ENCODE measurements at places on chromosomes 13 and 19.

- DNase-seq, result no peak
Measured at GRCh38 chr19:2646866-2647535, 55.5 kb downstream of the GNG7 start.

DNA sequence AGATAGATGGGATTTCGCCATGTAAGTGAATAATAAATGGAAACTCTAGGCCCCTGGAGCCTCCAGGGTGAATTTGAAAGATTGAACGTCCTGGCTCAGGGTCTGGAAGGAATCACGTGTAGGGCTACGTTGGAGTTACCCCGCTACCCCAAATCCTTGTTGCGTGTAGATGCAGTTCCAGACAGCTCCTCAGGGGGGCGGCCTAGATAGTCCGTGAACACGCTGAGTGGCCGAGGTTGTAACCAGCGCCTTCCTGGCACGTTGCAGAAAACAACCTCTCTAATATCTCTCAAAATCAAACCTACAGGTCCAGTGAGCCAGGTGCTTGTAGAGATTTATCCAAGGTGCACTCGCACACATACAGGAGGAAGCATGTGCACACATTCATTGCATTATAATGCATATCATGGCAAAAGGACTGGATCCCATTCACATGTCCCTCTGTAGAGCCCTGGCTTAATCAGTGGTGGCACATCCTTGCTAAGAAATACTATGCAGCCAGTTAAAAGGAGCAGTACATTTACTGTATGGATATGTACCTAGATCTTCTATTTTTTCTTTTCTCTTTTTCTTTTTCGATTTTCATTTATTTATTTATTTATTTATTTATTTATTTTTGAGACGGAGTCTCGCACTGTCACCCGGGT lies 2.5 kb upstream of the KEAP1 start:
- DNase-seq, result peak; percentile 81

DNA sequence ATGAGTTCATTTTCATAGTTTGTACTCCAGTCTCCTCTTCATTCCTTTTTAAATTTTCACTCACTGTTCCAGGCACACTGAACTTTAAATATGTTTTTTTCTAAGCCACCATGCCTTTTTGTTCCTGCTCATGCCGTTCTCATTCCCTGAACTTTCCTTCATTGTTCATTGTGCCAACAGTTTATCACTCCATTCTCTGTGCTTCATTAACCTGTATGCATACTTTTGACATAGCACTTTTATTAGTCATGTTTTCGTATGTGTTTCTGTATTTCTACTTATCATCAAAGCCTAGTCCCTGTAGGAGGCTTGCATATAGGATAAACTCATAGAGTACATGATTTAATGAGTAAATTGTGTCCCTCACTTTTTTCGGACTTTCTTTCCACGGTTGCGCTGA lies 65.3 kb downstream of the PCDH20 start:
- no peak for DNase-seq

DNA sequence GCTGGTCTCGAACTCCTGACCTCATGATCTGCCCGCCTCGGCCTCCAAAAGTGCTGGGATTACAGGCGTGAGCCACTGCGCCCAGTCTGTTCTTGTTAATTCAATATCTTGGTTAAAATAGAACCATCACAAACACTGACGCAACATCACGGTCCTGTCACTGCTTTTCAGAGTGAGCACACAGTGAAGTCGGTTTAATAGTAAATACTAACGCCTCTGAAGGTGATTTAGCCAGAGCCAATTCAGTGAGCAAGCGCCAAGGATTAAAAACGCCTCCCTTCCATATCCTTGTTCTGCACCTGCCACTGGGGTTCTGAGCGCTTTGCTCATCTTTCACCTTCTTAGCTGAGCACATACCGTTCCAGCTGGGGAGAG lies 30.3 kb downstream of the LAMP1 start:
- DNase-seq, result no peak

GRCh38 chr13:97403893-97404750 lies 29.8 kb upstream of the RAP2A start:
- no peak for DNase-seq

GRCh38 chr13:109154546-109154945 lies 525.1 kb downstream of the MYO16 start:
- DNase-seq, result no peak

DNA sequence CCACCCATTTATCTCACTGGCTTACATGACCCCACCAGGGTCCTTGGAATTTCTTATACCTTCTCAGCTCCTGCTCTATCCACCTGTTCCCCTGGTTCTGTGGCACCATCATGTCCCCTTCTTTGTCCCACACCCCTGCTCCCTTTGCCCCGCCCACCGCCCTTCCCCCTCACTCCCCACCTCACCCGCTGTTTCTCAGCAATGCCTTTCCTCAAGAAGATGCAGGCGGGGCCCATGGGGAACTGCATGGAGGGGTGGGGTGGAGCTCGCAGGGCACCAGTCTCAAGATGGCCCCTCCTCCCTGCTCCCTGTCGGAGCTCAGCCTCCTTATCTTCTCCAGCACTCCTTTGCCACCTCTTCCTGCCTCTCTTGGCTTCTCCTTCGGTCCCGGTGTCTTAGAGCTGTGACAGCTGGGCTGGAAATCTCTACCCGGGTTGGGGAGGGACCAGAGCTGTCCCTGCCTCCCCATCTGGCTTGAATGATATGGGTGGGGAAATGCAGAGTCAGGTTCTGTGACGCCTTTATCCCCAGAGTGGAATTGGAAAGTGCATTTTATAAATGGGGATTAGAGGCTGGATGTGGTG lies at the start of gene CABP5:
CABP5 (minus strand) TSS at position 405 of the 584 bp plus-strand sequence; CDS start at position 248, 157 bp downstream.
- DNase-seq, result no peak

DNA sequence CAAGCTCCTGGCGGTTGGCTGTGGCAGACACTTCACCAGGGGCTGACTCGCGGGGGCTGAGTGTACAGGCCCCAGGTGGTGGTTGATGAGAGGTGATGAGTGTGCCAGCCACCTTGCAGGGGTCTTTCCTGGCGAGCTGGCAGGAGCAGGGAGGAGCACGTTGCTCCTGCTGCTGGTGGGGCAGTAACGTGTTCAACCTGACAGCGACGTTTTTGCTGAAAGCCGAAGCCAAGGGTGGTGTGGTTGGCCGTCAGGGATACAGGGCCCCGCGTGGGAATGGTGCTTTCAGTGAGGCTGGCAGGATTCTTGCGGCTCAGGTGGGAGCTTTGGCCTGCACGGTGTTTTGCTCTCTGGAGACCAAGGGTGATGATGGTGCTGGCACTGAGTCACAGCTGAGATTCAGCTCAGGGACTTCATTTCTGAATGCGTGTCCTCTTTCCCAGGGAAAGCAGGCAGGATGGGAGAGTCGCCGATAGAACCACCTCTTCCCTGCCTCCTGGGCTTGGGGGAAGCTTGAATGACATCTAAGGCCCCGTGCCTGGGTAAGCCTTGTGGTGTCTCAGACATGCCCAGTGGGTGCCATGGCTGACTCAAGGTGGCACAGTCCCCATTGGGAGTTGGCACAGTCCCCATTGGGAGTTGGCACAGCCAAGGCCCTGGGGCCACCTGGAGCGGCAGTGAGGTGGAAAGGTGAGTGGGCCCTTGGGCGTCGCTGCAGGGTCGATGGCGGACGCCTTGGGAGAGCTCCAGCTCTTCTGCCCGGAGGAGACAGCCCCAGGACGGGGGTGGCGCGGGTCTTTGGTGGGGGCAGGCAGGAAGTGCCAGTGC lies 8.8 kb downstream of the DAZAP1 start:
- DNase-seq, result no peak

DNA sequence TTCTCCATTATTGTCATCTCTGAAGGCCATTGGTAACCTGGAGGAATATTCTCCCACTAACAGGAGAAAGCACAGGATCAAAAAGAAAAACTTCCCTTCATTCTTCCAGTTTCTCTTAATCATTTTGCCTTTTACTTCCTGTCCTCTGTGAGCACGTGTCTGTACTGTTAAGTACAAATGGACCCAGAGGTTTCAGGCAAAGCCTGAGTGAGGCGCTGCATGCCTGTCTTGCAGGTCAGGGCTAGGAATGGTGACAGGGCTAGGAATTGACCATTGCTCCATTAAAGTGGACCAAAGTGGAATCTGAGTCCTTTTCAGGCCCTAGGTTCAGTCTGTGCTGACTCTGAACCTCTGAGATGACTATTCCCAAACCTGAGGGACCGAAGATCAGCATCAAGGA lies 326.7 kb downstream of the SHISA2 start:
- DNase-seq, result no peak

DNA sequence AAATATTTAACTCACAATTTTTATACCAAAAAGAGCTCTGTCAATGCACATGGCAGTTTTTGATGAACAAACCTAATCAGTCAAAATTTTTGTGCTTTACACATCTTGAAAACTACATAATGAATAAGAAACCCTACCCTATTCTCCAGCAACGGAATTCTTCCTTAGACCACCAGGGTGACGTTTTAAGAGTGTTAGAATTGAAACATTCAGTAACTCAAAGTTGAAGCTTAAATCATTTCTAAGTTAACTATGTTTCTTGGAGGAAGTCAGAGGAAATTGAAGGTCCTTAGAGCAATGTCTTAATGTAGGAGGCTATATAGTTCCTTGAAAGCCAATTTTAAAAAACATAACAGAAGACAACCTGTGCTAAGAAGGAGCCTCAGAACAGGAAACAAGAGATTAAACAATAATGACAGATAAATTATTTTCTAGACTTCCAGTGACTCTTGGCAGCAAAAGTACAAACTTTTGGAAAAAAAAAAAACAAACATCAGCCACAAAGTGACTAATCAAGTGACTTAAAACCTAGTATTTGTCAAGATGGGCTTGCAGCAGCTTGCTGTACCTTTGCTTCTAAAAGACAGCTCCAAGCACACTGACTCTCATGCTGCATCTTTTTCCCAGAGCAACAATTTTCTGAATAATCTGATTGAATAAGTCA lies 6.2 kb downstream of the SPRY2 start:
- no peak for DNase-seq

DNA sequence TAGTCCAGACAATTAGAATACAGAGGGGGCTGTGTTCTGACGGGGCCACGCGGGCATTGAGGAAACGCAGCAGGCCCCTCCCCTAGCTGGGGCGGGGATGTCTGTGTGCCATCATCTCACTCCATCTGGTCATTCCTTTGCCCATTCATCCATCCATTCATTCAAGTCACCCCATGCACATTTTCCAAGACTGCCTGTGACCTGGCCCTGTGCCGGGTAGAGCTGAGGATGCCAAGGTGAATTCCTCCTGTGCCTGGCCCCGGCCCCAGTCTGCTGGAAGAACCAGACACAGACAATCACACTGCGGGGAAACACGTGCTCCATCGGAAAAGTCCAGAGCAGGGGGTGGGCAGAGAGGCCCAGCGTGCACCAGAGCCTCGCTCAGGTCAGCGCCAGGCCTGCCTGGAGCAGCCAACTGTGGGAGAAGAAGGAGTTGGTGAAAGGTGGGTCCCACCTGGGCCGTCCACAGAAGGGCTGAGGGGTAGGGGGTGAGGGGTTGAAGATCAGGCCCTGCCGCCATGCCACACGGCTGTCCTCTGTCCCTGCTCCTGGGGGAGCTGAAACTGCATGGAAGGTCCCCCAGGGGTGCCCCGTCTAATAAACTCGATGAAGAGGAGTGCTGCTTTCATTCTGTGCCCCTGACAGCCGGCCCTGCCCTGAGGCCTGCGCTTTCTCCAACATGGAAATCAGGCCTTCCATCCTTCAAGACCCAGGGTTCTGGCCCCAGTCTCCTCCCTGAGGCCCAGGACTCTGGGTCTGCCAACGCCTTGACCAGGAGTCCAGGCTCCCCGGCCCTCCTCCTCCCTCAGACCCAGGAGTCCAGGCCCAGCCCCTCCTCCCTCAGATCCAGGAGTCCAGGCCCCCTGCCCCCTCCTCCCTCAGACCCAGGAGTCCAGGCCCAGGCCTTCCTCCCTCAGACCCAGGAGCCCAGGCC lies 1.6 kb upstream of the CACNG6 start:
- DNase-seq, result no peak

DNA sequence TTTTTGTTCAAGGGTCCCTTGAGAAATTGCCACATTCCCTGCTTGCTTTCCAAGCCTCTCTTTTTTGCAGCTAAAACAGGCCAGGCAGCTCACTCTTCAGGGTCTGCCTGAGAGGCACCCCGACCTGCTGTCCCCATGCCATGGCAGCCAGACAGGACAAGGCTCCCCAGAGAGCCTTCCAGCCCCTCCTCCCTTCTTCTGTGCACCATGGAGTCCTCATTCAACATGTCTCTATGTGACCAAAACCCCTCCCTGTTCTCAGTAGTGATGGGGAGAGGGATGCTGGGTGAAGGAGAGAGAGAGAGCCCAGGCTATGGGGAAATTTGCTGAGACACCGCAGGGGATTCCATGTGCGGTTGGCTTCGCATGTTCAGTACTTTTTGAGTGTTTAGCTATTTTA lies 384.2 kb upstream of the ZNF507 start:
- no peak for DNase-seq

DNA sequence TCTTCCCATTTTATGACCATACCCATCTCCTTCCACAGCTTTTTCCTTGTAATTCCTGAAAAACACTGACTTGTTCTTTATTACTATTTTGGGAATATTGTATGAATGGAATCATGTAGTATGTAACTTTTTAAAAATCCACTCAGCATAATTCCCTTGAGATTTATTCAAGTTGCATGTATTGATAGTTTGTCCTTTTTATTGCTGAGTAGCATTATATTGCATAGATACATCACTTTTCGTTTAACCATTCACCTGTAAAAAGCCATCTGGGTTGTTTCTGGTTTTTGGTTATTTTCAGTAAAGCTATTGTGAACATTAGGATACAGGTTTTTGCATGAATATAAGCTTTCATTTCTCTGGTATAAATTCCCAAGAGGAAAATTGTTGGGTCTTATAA lies 115.4 kb downstream of the GPC5 start:
- DNase-seq, result no peak

- DNase-seq, result no peak
Measured at GRCh38 chr13:113245849-113246796, 36.7 kb downstream of the CUL4A start.

DNA sequence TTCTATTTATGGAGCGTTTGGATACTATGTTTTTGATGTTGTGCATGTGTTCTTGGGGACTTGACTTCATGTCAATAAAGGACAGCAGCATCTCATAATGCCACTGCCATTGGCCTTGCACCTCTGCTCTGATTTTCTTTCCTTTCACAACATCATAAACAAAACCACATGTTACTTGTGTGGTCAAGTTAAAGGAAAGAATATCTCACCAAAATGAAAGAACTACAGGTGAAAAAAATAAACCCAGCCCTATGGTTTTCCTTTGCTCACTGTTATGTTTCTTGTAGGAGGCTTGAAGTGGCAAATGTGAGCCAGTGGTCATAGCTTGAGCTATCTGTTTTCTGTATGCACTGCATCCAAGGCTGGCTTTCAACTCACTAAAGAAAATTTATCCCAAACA lies 240.4 kb downstream of the KCNRG start:
- DNase-seq, result no peak

DNA sequence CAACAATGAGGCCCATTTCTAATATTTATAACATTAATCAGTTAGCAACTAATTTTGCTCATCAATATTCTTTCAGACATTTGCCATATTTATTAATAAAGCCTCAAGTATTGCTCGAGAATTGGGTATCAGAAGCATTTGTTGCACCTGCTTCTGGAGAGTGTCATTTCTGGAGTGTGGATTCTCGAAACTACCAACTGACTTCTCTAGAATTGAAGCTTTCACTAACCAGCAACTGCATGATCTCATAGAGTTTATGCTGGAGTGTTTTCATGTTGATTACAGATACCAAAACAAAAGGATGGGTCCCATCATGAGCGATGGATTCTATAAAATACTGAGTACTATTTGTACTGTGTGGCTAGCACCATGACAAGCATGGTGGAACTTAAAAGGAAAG lies 121.0 kb upstream of the SLC7A1 start:
- no peak for DNase-seq

Measured in breast epithelium (tissue), 4 donors.